Upper lobe of right lung (tissue), 1 donor: ENCODE measurements at places on chromosomes 2 and 18. TPM values are rescaled to one million over a fixed set of nuclear protein-coding genes. Genes with fewer than 3 reads are reported as not detected.

TPO gene
- total RNA-seq = not detected

DNA sequence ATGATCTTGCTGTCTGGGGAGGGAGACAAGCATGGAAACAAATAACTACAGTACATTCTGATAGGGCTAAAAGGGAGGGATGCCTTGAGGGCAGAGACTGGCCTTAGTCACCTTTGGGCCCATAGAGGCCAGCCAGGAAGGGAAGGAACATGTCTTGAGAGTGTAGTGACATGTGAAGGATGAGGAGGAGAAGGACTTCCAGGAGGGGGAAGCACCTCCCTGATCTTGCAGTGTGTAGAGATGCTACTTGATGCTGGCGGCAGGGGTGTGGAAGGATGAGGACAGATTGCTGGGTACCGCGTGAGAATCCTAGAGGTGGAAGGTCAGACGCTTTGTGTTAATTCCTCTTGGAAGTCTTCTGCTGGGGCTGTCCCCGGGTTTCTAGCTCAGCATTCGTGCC, 13.1 kb downstream of the TET3 start:
- DNase-seq = no peak

DNA sequence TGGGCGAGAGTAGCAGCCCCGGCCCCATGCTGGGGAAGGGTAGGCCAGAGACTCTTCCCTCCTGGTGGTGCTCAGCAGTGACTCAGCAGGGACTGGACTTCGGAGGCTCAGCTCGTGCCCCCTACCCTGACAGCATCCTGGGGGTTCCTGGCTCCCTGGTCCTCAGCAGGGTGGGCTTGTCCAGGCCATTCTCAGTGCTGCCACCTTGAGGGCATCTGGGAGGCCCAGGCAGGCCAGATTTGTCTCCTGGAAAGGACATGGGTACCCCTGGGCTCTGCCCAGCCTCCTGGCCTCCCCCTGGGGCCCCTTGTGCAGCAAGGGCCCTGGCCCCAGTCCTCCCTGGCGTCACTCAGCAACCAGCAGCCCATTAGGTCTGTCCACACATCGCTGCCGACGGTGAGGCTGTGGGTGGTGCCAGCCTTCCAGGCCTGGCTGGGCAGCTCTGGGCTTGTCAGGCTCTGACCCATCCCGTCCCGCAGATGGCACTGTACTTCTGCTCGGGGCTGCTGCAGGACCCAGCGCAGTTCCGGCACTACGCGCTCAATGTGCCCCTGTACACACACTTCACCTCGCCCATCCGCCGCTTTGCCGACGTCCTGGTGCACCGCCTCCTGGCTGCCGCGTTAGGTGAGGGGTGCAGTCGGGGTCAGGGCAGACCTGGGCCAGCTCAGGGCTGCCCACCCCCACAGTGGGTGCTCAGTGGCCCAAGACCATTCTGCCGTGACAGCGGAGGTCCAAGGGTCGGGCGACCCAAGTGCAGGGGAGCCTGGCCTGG, 45.0 kb upstream of the ALPP start:
- peak; percentile 59 for DNase-seq

- DNase-seq = no peak
Measured at GRCh38 chr18:68376926-68377325, 338.0 kb downstream of the TMX3 start.

- no peak for DNase-seq
Measured at GRCh38 chr18:58407263-58407648, 221.6 kb downstream of the ALPK2 start.

DNA sequence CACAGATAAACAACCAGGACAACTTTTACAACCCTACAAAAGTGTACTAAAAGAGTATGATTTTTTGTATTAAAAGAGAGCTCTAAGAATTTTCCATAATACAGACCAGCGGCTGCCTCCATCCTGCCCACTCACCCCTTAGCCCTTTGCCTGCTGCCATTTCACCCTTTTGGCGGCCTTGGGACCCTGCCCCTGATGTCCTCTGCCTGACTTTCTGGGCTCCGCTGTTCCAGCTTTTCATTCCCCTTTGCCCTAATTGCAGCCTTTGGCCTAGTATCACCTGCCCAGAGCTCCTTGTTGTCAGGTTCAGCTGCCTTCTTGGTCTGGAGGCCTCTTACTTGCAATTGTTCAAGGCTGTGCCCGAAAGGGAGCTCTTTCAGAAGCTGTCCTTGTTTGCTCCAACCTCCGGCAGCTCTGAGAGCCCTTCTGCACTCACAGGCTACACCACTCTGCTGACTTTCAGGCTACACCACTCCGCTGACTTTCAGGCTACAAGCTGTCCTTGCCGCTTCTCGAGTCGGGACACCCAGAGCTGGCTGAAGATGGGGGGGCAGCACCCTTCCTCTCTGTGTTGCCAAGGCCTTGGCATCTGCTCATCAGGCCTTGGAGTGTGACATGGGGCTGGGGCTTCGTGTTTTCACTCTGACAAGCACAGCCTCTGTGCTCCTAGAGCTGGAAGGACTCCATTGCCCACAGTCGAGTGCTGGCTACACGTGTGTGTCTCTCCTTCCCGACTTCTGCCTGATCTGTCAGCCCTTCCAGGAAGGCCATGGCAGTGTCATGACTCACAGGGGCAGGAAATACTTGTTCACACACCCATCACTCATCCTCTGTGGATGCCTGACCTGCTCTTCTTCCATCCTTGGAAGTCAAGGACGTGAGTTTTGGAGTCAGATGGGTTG, 43.1 kb upstream of the HDAC4 start:
- DNase-seq = no peak

GRCh38 chr2:105796131-105796638, 51.5 kb downstream of the NCK2 start:
- no peak for DNase-seq
